ENCODE measurements at places on chromosomes 6 and 20.

- peak; percentile 32 for DNase-seq
Observed at GRCh38 chr6:25342802-25343201, 63.6 kb downstream of the CARMIL1 start.

DNA sequence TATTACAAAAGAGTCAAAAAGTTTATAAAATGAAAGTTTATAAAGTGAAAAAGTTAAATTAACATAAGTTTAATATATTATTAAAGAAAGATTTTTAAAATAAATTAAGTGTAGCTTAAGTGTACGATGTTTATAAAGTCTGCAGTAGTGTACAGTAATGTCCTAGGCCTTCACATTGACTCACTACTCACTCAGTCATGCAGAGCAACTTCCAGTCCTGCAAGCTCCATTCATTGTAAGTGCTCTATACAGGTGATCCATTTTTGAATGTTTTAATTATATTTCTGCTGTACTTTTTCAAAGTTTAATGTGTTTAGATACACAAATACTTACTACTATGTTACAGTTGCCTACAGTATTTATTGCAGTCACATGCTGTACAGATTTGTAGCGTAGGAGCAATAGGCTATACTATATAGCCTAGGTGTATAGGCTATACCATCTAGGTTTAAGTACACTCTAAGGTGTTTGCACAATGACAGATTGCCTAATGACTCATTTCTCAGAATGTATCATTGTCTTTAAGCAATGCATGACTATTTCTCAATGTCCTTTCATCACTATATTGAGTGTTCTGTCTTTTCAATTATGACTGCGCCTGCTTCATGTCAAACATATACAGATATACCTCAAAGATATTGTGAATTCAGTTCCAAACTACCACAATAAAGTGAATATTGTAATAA lies 1110.3 kb upstream of the MAP3K7 start:
- DNase-seq, result no peak

DNA sequence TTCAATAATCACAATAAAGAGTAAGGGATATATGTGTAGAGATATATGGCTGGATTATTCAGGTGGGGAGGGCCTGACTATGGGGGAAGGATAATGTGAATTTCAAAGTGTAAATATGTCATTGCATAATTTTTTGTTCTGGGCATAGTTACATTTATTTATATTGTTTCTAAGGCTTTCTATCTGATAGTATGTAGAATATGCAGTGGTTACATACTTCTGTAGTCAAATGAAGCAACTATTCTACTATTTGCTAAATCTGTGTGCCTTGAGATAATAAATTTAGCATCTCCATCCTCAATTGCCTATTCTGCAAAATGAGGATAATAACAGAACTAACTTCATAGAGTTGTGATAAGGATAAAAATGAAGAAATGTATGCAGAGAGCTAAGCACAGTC lies 359.2 kb downstream of the CDKAL1 start:
- DNase-seq, result no peak

DNA sequence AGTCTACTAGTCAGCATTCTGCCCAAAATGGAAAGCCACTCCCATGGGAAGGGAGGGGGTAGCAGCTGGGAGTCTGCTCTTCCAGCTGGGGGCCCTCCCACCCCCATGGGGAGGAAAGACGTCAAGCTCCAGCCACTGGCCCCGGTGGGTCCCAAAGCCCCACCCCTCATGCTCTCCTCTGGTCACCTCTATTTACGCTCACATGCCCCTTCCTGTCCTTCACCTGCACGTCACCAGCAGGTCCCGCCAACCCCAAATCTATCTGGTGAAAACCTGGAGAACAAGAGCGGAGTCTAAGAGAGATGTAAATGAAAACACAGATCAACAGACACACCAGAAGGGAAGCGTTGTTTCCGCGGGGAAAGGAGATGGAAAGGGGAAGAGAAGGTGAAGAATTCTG lies 30.0 kb upstream of the ZBP1 start:
- DNase-seq, result no peak

GRCh38 chr6:127630800-127631199 lies 53.8 kb downstream of the C6orf58 start:
- DNase-seq, result no peak

GRCh38 chr6:167667204-167668018 lies 159.3 kb upstream of the AFDN start:
- no peak for DNase-seq

DNA sequence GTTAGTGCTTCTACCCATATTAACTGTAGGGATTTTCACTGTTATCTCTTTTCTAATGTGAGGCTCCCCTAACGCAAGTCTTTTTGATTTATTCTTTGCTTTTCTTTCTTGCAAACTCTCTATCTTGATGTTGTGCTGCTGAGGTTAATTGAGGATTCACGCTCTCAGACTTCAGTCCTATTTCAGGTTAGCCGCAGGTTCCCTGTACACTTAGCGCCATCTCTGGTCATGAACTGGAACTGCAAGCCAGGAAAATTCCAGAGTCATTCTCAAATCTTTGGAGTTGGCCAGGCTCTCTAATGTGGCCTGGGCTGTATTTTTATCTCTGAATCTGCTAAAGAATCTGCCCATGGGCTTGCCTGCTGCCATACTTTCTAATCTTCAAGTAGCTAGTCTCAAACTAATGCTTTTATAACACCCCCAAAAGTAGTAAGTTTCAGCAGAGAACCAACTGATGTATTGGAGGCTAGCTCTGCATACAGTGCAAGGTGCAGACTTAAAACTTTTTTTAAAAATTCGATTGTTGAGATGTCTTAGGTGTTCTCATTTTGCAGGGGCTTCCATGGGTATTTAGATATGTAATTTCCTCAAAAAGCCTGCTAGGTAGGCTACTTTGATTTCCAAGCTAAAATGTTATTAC lies 91.1 kb upstream of the OPRM1 start:
- DNase-seq, result peak; percentile 22
